NK-92 treated with Interleukin-12 subunit alpha and Interleukin-12 subunit beta, amount 100 ng/mL, for 24 hours (cell line): ENCODE measurements at places on chromosomes 7 and 10.

- no peak for DNase-seq
Observed at GRCh38 chr7:36985866-36986400, 261.6 kb upstream of the AOAH start.

GRCh38 chr10:46554166-46554781, 2.2 kb downstream of the GPRIN2 start:
- no peak for DNase-seq

- no peak for DNase-seq
Observed at GRCh38 chr7:64978497-64979203, 12.2 kb downstream of the ZNF117 start.

- no peak for DNase-seq
Observed at GRCh38 chr10:47033081-47033480, 121.9 kb downstream of the PTPN20 start.

DNA sequence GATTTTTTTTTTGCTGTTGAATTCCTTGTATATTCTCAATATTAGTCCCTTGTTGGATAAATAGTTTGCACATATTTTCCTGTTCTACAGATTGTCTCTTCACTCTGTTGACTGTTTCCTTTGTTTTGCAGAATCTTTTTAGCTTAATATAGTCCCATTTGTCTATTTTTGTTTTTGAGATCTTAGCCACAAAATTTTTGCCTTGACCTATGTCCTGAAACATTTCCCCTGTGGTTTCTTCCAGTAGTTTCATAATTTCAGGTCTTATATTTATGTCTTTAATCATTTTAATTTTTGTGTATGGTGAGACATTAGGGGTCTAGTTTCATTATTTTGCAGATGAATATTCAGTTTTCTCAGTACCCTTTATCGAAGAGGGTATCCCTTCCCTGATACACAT, 92.7 kb downstream of the LANCL2 start:
- DNase-seq: no peak

DNA sequence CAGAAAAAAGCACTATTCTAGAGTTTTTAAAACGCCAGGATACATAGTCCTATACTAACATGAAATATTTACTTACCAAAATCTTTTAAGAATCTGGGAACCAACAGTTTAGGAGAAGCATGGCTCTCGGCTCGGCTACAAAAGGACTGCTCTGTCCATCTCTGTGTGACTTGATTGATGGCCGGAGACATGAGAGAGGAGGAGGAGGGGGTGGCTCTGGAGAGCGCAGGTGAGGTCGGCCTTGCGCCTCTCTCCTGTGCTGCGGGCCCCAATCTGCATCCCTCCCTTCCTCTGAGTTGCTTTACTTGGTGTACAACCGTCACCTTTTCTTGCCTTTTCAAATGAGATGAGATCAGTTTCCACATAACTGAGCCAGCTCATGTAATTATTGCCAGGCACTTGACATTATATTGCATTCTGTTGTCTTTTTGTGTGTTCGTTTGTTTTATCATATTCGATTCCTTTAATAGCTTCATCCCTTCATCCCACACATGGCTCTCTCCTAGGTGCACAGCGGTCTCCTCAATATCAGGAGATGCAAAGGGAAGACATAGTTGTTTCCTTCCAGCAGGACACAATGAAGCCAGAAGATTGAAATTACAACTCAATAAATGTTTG, 87.8 kb upstream of the KLF6 start:
- DNase-seq: no peak

DNA sequence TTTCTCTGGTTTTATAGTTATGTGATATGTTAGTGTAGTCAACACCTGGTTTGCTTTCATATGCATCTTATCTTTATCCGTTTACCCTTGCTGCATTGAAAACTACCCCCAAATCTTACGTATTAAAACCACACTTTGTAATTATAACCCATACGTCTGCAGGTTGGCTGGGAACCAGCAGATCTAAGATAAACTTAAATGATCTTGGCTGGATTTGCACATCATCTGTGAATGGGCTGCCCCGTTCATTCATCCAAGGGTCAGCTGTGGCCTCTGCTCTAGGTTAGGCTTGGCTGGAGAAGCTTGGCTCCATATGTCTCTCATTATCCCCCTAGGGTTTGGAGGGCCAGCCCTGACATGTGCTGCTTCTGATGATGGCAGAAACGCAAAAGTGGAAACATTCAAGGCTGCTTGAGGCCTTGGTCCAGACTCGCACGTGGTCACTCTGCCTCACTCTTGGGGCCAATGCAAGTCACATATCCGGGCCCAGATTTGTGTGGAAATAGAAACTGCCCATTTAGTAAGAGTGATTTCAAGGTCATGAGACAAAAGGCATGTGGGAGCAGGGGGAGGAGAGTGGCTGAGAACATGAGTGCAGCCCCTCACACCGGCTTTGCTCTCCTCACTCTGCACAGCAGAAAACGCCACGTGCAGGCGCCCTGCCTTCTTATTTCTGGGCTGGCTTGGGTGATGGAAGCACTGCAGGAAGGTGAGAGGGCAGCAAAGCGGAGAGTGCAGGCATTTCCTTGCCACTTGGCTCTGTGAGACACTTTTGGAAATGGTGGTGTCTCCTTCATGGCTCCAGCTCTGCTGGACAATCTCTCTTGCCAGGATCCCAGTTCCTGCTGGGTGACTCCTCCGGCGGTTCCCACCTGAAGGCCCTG, 553.8 kb downstream of the GLRX3 start:
- DNase-seq: no peak

DNA sequence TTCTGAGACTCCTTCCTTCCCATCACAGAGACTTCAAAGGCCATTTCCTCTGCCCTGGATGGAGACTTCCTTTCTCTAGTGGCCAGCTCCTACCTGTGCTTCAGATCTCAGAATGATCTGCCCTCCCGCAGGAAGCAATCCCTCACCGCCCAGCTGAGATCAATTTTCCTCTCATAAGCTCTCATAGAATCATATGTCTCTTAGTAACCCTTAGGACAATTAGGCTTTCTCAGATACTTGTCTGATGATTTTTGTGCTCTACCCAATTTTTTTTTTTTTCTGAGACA, 212.6 kb upstream of the PRSS58 start:
- DNase-seq: no peak

DNA sequence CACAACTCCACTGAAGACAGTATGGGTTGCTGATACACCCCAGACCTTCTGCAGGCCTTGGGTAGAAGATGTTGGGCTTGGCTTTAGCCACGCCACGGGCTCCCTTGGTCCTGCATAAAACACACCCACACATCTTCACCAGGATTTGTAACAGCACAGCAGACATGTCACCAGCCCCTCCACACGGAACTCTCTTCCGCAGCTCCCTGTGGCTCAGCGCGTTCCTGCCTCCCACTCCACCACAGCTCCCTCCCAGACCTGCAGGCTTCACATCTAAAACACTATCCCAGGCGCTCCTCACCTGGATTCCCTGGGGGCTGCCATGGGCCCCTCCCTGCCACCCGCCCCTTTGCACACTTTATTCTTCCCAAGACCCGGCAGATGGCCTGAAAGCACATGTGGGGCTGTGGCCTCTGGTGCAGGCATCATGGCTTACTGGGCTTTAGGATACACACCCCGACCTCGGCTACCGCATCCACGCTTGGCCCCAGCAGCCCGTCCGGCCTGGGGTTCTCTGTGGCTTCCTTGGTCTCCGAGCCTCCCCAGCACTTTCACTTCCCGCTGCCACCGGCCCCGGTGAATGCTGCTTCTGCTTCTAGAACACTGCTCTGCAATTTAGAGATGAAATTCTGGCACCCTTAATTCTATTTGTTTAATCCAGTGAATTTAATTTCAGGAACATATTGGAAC, 432.9 kb downstream of the DNAJB6 start:
- no peak for DNase-seq

- DNase-seq: no peak
Observed at GRCh38 chr10:24027107-24027506, 181.8 kb upstream of the KIAA1217 start.

- no peak for DNase-seq
Observed at GRCh38 chr10:72037811-72038210, 50.5 kb downstream of the SPOCK2 start.

DNA sequence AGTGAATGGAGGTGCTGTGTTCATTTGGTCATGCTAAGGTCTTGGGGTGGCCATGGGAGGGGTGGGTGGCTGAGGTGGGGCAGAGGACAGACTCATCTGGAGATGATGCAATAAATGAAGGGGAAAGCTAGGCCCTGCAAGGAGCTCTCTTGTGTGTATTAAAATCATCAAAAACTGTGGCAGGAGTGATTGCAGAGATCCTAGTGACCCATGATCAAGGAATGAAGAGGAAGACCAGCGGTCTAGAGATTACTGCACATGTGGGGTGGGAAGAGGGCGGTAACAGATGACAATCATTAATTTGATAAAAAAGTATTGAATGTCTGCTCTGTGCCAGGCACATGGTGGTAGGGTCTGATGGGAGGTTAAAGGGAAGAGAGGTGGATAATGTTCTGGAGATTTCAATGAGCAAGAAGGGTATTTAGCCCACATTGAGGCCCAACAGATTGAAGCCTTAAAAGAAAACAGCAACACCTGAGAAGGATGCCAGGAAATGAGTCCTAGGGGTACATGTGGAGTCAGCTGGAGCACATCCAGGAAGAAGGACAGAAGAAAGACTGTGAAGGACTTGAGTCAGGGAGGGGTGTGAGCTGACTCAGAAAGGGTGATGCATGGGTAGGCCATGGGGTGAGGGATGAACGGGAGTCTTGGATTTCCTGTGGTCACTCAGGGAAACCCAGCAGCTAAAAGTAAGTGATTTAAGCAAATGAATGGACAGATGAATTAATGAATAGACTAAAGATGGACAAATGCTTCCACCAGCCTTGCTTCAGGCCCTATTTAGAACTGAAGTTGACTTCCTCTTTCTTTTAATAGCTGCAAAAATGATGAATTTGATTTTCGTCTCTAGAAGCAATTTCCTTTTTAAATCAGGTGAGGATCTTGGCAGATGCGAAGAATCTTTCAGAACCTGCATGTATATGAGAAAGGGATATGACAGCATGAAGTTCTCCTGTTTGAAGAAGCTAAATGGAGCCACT, 83.1 kb upstream of the IGFBP3 start:
- no peak for DNase-seq

DNA sequence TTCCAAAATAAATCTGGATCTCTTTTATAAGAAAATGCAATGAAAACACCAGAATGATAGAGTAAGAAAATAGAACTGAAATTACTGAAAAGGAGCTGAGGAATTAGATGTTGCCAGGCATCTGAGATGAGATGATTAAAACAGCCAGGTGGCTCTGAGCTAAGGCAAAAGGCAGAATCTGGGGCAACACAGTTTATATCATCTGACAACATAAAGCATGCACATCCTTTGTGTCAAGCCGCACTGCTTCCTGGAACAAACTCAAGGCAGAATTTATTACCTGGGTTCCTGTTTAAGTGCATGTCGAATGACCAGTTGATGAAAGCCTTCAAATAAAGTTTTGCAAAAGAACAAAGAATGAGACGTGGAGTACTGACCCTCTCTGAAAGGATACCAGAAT, 247.0 kb downstream of the SNX10 start:
- DNase-seq: no peak

DNA sequence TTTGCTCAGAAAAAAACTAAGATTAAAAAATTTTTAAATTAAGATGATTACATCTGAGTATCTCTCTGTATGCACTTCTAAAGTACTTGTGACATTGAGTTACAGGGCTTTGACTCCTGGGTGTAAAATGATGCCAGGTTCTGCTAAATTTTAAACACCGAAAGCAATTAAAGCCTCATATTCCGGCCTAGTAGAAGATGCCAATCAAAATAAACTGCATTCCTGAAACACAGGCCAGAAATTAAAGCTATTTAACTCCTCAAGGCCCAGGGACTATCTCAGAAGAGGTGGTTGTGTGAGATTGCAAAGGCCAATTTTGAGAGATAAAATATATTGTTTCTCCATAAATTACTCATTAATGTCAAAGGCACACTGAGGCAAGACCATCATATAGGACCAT, 388.3 kb downstream of the KIF20B start:
- DNase-seq: no peak
